Endothelial cell of umbilical vein (primary cell): ENCODE measurements at places on chromosomes 6 and 20. TPM values are rescaled to one million over a fixed set of nuclear protein-coding genes. Genes with fewer than 3 reads are reported as not detected.

- peak; percentile 60 for DNase-seq
These were observed 288.5 kb upstream of the STXBP5 start for GRCh38 chr6:146915671-146916127.

- DNase-seq = no peak
These were observed 128.6 kb upstream of the PLCB4 start for GRCh38 chr20:8940326-8940725.

DNA sequence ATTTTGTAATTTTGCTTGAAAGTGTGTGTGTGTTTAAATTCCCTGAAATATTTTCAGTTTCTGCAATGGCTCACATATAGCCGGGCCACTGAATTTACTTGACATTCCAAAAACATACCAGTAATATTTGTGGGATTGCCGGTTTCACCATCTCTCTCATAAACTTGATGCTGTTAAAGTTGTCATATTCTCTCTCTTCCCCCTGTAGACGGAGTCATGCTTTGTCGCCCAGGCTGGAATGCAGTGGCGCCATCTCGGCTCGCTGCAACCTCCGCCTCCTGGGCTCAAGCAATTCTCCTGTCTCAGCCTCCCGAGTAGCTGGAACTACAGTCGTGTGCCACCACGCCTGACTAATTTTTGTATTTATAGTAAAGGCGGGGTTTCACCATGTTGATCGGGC lies 122.1 kb downstream of the TIAM2 start:
- DNase-seq = no peak

GRCh38 chr6:53287336-53288225 lies 61.2 kb downstream of the ELOVL5 start:
- no peak for DNase-seq

DNA sequence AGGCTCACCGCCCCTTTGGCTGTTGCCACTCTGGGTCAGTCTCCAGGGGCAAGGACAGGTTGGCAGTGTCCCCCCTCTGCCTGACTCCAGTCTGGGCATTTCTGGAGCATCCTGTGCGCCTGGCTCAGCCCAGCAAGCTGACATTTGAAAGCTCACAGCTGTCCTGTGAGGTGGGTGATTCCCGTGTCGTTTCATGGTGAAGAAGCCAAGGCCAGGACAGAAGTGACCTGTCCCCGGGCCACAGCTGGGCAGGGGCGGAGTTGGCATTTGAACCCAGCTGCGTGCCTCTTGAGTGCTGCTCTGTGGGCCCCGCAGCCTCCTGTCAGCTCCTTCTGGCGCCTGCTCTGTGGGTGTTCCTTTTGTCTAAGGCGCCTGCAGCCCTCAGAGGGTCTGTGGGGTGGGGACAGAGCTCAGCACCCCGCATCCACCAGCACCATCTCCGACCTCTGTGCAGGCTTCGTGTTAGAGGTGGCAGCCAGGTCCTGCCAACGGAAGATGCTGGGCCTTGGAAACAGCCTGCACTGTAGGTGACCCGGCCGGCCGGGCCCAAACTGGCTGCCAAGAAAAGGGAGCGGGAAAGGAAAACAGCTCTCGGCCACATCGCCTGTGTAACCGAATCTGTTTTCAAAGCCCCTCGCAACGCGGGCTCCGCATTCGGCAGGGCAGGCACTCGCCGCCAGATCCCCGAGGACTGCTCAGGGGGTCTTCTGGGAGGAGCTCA lies 5.8 kb upstream of the GATA5 start:
- DNase-seq = no peak

Gene TPD52L1
- total RNA-seq = 0.29 and 0.83 TPM in 2 replicates

Gene NPBWR2
- total RNA-seq = not detected in 2 replicates

DNA sequence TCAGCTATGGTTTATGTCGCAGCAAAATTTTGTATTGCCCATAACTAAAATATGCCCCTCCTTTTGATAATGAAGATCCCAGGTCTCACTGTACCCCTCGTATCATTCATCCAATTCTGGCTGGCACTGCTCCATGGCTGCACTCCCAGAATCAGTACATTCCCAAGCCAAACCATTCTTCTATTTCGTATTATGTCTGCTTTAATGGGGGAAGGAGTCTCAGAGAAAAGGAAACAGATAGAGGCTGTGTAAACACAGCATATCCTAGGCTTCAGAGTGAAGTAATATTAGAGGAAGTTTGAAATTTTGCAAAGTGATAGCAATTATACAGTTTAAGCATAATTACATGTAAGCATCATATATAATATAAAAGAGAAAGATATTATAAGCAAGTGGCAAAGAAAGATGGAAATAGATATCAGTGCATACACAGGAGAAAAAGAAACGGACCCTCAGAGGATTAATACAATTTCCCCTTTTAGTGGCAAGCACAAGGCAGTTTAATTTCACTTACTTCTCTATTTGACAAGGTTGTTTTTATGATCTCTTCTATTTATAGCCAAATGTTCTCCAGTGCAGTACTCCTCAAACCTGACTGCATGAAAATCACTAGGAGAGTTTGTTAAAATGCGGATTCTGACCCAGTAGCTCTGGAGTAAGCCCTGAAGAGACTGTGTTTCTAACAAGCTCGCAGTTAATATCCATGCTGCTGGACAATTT lies 56.5 kb upstream of the TENT5A start:
- peak; percentile 93 for DNase-seq

GRCh38 chr6:108078191-108078590 lies 3.6 kb upstream of the OSTM1 start:
- no peak for DNase-seq

Gene HLA-DQB1
- total RNA-seq = not detected in 2 replicates

Gene GNAS-AS1
- total RNA-seq = 0.58 and 0.74 TPM in 2 replicates

GRCh38 chr6:158631678-158632537 lies 12.6 kb downstream of the DYNLT1 start:
- peak; percentile 97 for DNase-seq

GRCh38 chr6:32151863-32152768 lies at the start of gene PRRT1:
TSS of gene PRRT1 (minus strand) at chr6:32151939. CDS start at chr6:32151827, 112 bp downstream.
- peak; percentile 18 for DNase-seq

Gene SLC17A3
- not detected in 2 replicates for total RNA-seq

Gene IBTK
- 29.5 and 30.5 TPM in 2 replicates for total RNA-seq

DNA sequence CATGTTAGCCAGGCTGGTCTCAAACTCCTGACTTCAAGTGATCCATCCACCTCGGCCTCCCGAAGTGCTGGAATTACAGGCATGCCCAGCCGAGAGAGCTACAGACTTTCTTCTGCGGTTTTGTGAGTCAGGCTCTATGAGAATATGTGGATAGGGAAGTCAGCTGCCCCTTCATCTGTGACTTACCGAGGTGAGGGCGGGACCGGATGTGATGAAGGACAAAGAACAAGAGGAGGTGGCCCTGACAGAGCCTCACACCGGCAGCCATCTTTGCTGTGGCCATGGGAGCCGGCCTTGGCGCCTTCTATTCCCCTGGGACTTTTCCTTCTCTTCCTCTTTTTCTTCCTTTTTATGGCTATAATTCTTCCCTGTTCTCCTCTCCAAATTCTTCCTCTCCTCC lies 67.0 kb downstream of the IYD start:
- no peak for DNase-seq

DNA sequence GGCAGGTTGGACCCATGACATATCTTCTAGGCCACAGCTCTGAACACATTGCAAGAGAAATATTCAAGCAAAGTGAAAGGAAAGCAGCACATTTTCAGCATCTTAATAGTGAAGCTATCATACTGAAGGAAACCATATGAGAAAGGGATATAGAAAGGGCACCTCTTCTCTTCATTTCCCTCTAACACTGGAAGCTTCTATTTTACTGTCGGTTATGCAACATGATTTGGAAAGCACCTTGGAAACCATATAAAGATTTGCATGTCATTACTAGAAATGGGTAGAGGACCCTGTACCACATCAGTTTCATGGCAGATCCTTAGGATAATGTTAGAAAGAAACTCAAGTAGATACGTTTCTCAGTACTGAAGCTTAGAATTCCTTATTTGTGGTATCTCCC lies 70.5 kb upstream of the HMGN3 start:
- no peak for DNase-seq

- DNase-seq = peak; percentile 15
These were observed 82.6 kb downstream of the INSM1 start for GRCh38 chr20:20450521-20450920.

Gene PNLDC1
- total RNA-seq = not detected in 2 replicates

Gene NFS1
- 24.0 and 25.1 TPM in 2 replicates for total RNA-seq

GRCh38 chr20:26218301-26218700 lies 521.6 kb upstream of the ZNF337 start:
- DNase-seq = no peak

DNA sequence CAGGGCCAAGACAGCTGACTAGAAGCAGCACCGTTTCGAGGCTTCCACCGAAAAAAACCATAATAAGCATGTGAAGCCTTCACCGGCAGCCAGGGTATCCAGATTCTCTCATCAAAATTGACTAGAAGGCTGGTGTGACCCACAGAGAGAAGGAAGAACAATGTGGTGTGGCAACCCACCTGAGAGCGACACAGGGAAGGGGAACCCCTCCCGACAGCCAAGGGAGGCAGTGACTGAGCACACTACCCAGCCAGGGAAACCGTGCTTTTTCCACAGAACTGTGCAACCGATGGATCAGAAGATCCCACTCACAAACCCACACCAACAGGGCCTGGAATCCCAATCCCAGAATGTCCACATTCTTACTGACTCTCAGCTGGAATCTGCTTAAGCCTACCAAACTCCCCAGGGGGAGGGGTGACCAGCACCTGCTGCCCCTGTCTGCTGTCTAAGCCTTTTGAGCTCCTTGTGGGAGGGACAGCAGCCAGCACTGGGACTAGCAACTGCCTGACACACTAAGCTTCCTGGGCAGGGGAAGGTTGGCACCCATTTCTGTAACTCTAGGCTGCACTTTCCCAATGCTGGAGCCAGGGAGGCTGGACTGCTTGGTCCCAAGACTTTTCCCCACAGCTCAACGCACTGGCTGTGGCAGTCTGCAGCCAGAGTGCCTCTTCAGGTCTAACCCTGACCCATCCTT lies 231.9 kb upstream of the FAM83B start:
- no peak for DNase-seq

Gene CALHM6
- not detected in 2 replicates for total RNA-seq

GRCh38 chr6:5462856-5463255 lies 201.5 kb downstream of the FARS2 start:
- DNase-seq = no peak

GRCh38 chr20:25013478-25014380 lies 21.2 kb upstream of the APMAP start:
- DNase-seq = no peak

- DNase-seq = no peak
These were observed 81.9 kb upstream of the E2F3 start for GRCh38 chr6:20319520-20320357.

Gene SPTLC3
- total RNA-seq = 0.23 and 0.29 TPM in 2 replicates

Gene BTNL2
- total RNA-seq = not detected in 2 replicates

- no peak for DNase-seq
These were observed 24.7 kb downstream of the ENTPD6 start for GRCh38 chr20:25220021-25220730.

Gene GPLD1
- total RNA-seq = 0.53 TPM in 1 of 2 replicates, not detected in the other

- DNase-seq = no peak
These were observed 45.3 kb upstream of the TINAG start for GRCh38 chr6:54262971-54263370.

DNA sequence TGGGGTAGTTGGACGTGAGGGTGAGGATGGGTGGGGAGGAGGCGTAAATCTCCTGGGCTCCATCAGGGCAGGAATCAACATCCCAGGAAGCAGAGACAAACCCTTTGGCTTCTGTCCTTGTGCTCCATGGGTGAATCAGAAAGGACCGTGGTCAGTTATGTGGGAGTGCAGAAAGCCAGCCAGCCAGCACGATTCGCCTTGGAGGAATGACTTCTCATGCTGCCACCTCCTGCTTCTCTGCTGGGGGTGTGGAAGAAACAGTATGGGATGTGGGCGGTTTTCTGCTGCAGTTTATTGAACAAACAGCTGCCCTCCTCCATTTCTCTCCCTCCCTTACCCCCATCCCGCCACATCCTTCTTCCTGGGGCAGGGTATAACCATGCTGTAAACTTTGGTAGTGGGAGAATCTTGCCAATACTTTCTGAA lies 214.5 kb downstream of the SOX4 start:
- no peak for DNase-seq

- DNase-seq = no peak
These were observed 6.2 kb downstream of the LRRC1 start for GRCh38 chr6:53801022-53801421.

DNA sequence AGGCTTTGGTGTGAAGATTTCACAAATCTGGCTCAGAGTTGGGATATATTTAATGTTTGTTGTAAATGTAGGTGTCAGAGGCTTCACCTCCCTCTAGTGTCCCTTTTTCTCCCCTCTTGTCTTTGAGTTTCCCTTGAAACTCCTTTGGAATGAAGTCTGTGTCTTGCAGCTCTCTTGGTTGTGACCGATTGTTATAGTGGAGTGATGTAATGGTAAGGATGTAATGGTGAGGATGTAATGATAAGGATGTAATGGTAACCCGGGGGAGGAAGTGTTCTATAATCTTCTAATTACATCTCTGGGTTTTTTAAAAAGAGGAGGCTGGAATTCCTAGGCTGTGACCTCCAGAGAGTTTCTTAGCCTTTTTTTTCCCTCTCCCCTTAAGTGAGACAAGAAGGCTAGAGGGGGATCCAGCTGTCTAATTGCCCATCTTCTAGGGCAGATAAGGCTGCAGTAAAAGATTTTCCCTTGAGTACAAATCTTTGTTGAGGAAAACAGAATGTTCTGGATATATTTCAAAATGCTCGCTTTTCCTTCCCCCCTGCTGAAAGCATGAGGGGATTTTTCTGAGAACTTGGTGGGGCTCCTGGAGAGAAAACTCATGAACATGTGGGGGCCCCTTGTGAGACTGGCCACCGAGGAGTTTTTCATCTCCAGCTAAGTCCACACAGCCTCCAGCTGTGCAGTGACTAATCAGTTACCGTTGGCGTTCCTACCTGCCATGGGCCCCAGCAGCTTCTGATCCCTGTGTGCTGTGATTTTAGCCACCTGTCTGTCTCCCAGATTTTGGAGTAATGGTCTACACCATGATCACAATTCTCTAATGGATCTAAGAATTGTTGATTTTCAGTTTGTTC lies 156.7 kb upstream of the PMEPA1 start:
- no peak for DNase-seq

DNA sequence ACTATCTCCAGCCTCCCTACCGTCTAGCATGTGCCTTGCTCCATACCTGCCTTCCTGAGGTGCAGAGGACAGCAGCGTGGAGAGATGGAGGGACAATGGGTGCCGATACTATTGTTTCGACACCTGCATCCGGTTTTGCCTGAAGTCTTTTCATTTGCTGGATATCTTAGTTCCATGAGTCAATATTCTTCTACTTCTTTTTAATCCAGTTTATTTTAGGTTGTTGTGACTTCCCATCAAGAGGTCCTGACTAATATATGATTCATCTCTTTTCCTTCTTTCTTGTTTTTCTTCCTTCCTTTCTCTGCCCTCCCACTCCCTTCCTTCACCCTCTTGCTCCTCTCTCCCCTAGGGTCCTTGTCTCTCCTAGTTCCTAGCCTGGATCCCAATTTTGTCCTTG lies 91.4 kb downstream of the CDH26 start:
- DNase-seq = no peak

Gene GNMT
- 0.42 and 1.2 TPM in 2 replicates for total RNA-seq

GRCh38 chr6:112266331-112266730 lies 12.0 kb upstream of the LAMA4 start:
- no peak for DNase-seq
